ENCODE measurements at places on chromosomes 4 and X. TPM values are rescaled to one million over a fixed set of nuclear protein-coding genes. Genes with fewer than 3 reads are reported as not detected.

Gene RAB40A
- 0.51 TPM for total RNA-seq

DNA sequence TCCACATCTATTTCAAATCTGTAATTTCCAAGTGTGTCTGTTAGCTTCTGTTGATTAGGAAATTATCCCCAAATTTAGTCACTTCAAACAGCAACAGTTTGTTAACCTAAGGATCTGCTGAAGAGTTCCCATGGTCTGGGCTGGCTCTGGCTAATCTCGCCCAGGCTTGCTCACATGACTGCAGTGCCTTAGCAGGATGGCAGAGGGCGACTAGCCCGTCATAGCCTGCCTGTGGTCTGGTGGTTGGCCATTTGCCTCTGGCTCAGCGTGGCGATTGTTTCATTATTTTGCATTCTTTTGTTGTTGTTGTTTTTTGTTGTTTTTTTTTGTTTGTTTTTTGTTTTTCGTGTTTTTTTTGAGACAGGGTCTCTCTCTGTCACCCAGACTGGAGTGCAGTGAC, 264.0 kb downstream of the TRIML1 start:
- H3K4me3 ChIP-seq, result no peak overlapping the region
- peaks cover 10% of the 10 kb centered on the region for H3K4me1 ChIP-seq
- no peak for DNase-seq
- H3K27me3 ChIP-seq, result no peaks in the 10 kb centered on the region
- H3K27ac ChIP-seq, result no peak overlapping the region

DNA sequence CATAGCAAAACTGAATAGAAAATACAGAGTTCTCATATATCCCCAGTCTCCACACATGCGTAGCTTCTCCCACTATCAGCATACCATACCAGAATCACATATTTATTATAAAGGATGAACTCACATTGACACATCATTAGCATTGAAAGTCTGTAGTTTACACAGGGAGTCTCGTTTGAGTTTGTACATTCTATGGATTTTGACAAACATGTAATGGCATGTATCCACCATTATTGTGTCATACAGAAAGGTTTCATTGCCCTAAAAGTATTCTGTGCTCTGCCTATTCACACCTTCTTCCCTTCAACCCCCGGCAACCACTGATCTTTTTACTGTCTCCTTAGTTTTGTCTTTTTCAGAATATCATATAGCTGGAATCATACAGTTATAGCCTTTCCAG, 562.4 kb downstream of the KCTD8 start:
- no peak for DNase-seq
- H3K36me3 ChIP-seq, result no peaks in the 10 kb centered on the region

DNA sequence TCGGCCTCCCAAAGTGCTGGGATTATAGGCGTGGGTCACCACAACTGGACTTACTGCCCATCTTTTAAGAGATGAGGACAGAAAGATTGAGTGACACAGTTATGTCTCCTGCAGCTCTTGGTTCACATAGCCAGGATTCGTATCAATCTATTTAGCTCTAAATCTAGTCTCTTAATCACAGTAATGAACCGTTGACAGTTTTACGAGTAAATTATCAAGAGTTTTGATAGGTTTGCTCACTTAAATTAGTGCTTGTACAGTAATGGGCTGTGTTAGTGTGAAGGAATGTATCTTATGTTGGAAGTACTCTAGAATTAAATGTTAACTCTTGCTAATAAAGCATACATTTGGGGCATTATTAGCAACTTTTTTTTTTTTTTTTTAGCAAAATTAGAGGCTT, 105.7 kb downstream of the PTTG2 start:
- H3K4me1 ChIP-seq, result peaks cover 39% of the 10 kb centered on the region

GRCh38 chrX:74383611-74384010, 37.7 kb upstream of the SLC16A2 start:
- no peak overlapping the region for H3K4me3 ChIP-seq
- no peak for DNase-seq
- no peaks in the 10 kb centered on the region for H3K4me1 ChIP-seq
- H3K27me3 ChIP-seq, result no peaks in the 10 kb centered on the region
- H3K27ac ChIP-seq, result no peak overlapping the region
- H3K36me3 ChIP-seq, result no peaks in the 10 kb centered on the region
